ENCODE measurements at places on chromosomes 4 and X.

- H3K4me1 ChIP-seq = peaks cover 3% of the 10 kb centered on the region
- no peak for ATAC-seq
- no peak overlapping the region for H3K4me3 ChIP-seq
- H3K36me3 ChIP-seq = peaks cover 6% of the 10 kb centered on the region
- H3K27ac ChIP-seq = no peak overlapping the region
- no peaks in the 10 kb centered on the region for H3K27me3 ChIP-seq
Measured at GRCh38 chr4:185669288-185669687, 134.0 kb upstream of the PDLIM3 start.

GRCh38 chr4:48914311-48914710, 7.7 kb upstream of the OCIAD2 start:
- H3K4me1 ChIP-seq = no peaks in the 10 kb centered on the region
- no peak for ATAC-seq
- no peak overlapping the region for H3K4me3 ChIP-seq
- H3K27me3 ChIP-seq = no peaks in the 10 kb centered on the region
- no peaks in the 10 kb centered on the region for H3K36me3 ChIP-seq

GRCh38 chrX:104921584-104922205, 298.8 kb downstream of the TEX13A start:
- no peak overlapping the region for H3K27ac ChIP-seq
- no peaks in the 10 kb centered on the region for H3K27me3 ChIP-seq
- ATAC-seq = peak; percentile 19
- no peak overlapping the region for H3K4me3 ChIP-seq

GRCh38 chr4:65046192-65047133, 623.8 kb downstream of the EPHA5 start:
- ATAC-seq = no peak
- no peak overlapping the region for H3K4me3 ChIP-seq

DNA sequence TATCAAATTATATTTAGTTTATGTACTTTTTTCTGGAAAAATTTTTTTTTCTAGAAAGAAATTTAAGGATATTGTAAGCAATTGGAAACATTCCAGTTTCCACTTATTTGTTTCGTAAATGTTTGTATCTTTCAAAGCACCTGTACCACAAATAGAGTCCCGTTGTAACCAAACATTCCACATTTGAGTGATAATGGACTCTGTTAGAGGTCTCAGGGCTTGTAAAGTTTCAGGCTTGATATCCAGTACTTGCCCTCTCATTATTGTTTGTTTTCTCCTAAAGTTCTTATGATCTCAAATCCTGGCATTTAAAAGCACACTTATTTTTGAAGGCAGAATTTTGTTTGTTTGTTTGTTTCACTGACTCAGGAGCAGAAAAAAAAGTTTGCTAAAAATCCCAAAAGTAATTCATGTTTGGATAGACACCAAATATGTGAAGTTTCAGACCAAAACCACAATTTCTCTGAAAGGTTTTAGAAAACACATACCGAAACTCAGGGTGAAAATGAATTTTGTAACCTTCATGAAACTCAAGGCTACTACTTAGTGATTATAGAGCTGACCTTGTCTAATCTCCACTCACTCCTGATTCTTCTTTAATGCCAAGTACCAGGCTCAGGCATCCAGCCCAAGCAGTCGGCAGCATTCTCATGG, 5.7 kb upstream of the TMEM192 start:
- H3K27me3 ChIP-seq = no peaks in the 10 kb centered on the region
- H3K27ac ChIP-seq = no peak overlapping the region
- H3K36me3 ChIP-seq = no peaks in the 10 kb centered on the region
- H3K4me3 ChIP-seq = no peak overlapping the region

- no peaks in the 10 kb centered on the region for H3K27me3 ChIP-seq
- ATAC-seq = peak; percentile 32
- H3K4me1 ChIP-seq = no peaks in the 10 kb centered on the region
- peak overlapping the region; percentile 88 for H3K27ac ChIP-seq
- H3K4me3 ChIP-seq = peak overlapping the region; percentile 87
Measured at GRCh38 chr4:81472281-81473182, 825 bp upstream of the RASGEF1B start.

DNA sequence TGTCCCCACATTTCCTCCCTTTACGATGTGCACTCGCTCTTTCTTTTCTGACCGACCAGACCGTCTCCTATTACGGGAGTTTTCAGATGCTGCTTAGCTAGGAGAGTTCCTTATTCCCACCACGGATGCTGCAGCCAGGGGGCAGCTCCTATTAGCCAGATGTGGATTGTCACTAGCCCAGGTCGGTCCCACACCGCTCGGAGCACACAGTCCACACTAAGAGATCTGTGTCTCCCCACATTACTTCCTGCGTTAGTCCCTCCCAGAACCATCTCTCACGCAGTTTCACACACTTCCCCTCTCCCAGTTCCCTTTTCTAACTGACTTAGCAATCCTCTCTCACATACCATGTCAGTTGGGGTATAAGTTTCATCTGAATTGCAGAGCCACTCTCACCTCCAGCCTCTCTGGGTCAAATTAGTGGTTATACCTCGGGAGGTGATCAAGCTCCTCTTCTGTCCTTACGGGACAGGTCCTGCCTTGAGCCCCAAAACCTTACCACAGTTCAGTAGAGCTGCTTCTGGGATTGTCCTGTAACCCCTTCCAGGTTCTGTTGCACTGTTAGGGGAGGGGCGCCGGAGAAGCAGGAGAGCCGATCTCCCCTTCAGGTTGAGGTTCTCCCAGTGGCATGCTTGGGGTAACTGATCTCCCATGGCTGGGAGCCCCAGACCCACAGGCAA, 28.2 kb downstream of the SULT1E1 start:
- no peak overlapping the region for H3K27ac ChIP-seq
- no peaks in the 10 kb centered on the region for H3K36me3 ChIP-seq
- ATAC-seq = peak; percentile 51
- no peaks in the 10 kb centered on the region for H3K4me1 ChIP-seq
- H3K4me3 ChIP-seq = no peak overlapping the region

DNA sequence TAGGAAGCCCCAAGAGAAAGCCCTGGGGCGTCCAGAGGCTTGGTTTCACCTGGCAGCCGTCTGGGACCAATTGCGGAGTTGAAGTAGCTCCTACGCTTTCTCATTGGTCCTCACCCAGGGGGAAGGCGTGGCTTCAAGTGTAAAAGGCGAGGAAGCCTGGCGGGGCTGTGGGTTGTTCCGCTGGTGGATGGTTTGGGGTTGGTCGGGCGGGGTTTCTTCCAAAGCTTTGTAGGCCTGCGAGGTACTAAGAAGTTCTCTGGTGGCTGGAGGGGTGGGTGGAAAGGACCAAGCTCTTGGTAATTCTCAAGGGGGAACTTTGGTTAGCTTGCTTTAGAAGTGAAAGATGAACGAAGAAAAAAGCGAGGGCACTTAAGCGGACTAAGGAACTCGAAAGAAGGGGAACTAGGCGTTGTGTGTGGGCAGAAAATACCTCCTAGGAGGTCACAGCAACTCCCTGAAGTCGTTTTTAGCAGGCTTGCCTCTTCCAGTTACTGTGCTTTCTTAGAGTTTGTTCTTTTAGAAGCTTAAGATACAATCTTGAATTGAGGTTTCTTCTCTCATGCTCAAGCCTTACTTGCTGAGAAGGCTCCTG, 36.6 kb downstream of the CCNG2 start:
- H3K4me1 ChIP-seq = no peaks in the 10 kb centered on the region
- no peaks in the 10 kb centered on the region for H3K36me3 ChIP-seq
- no peak overlapping the region for H3K4me3 ChIP-seq
- peak; percentile 58 for ATAC-seq
- no peaks in the 10 kb centered on the region for H3K27me3 ChIP-seq

GRCh38 chr4:159190651-159191050, 87.8 kb downstream of the RAPGEF2 start:
- no peak overlapping the region for H3K4me3 ChIP-seq
- ATAC-seq = no peak
- H3K27ac ChIP-seq = no peak overlapping the region
- H3K4me1 ChIP-seq = no peaks in the 10 kb centered on the region

DNA sequence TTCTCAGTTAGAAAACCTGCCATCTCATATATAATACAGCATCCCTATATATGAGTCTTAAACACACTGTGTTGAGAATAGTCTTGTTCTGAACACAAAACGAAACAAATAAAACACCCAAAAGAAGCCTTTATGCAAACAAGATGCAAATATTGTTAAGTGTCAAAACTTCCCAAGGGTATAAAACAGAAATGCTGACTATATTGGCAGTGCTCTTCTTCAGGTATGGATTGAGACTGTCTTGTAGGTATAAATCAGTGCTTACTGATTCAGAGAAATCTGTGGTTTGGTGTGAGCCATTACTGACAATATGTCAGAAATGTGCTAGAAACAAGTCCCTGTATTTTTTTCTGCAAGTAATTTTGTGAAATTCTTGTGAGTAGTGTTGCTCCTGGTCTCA, 82.8 kb upstream of the CTSO start:
- H3K36me3 ChIP-seq = no peaks in the 10 kb centered on the region
- no peaks in the 10 kb centered on the region for H3K4me1 ChIP-seq
- no peak overlapping the region for H3K27ac ChIP-seq
- no peaks in the 10 kb centered on the region for H3K27me3 ChIP-seq
- no peak overlapping the region for H3K4me3 ChIP-seq

DNA sequence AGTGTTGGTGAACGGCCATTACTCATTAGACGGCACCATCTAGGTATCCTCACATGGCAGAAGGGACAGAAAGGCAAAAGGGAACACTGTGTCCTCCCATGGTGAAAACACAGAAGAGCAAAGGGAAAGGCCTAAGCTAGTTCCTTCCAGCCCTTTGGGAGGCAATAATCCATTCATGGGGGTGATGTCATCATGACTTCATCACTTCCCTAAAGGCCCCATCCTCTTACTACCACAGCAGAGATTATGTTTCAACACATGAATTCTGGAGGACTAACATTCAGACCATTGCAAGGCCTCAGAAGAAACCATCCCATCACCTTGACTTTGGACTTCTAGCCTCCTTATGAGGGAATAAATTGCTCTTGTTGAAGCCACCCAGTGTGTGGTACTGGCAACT, 238.2 kb downstream of the MGST2 start:
- peaks cover 44% of the 10 kb centered on the region for H3K4me1 ChIP-seq
- H3K27me3 ChIP-seq = no peaks in the 10 kb centered on the region
- ATAC-seq = no peak

- H3K27me3 ChIP-seq = no peaks in the 10 kb centered on the region
- H3K36me3 ChIP-seq = no peaks in the 10 kb centered on the region
- no peak overlapping the region for H3K27ac ChIP-seq
- no peak for ATAC-seq
- H3K4me3 ChIP-seq = no peak overlapping the region
- H3K4me1 ChIP-seq = no peaks in the 10 kb centered on the region
Measured at GRCh38 chrX:54248309-54248708, 65.3 kb upstream of the FAM120C start.

- H3K4me3 ChIP-seq = peak overlapping the region; percentile 57
- H3K36me3 ChIP-seq = no peaks in the 10 kb centered on the region
- H3K27me3 ChIP-seq = no peaks in the 10 kb centered on the region
- H3K4me1 ChIP-seq = peaks cover 59% of the 10 kb centered on the region
- H3K27ac ChIP-seq = peak overlapping the region; percentile 97
- peak; percentile 2 for ATAC-seq
Measured at GRCh38 chr4:3074846-3075651, 568 bp downstream of the HTT start.

DNA sequence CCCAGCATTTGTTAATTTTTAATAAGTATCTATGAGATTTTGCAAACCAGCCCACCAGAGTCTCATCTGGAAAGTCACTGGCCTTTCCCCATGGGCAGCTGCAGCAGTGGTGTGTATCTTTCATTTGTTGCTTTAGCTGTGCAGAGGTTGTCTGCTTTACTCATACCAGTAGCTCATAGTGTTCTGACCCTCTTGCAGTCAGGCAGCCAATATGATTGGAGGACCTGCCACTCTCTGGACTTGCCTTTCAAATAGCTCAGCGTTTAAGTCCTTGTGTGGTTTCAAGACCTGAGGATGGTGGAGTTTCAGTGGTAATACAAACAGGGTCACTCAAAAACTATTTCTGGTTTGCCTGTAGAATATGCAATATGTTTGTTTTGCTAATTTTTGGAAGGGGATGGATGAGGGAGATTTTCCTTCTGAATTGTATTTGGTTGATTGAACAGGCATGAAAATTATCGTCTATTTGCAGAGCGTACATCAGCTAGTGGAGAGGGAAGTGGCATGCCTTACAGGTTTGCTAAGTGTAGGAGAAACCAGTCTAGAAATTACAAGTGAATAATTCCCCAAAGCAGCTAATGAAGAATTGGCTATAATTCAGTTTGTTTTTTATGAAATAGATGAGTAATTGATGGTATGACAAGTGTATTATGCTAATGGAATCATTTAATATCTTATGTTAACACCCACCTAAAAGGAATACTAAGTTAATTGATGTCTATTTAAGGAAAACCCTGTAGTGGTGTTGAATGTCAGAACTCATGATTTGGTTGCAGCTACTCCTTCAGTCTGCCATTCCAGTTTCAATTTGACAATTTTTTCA, 8.9 kb downstream of the POLA1 start:
- no peaks in the 10 kb centered on the region for H3K36me3 ChIP-seq
- no peak overlapping the region for H3K4me3 ChIP-seq
- no peak overlapping the region for H3K27ac ChIP-seq

- H3K36me3 ChIP-seq = no peaks in the 10 kb centered on the region
- H3K4me1 ChIP-seq = no peaks in the 10 kb centered on the region
- H3K4me3 ChIP-seq = no peak overlapping the region
- ATAC-seq = peak; percentile 36
- no peak overlapping the region for H3K27ac ChIP-seq
Measured at GRCh38 chr4:168751263-168752225, 254.7 kb downstream of the PALLD start.

- ATAC-seq = no peak
- H3K36me3 ChIP-seq = no peaks in the 10 kb centered on the region
- peak overlapping the region; percentile 99 for H3K27ac ChIP-seq
- no peaks in the 10 kb centered on the region for H3K4me1 ChIP-seq
- no peaks in the 10 kb centered on the region for H3K27me3 ChIP-seq
Measured at GRCh38 chr4:121697564-121697963, 784 bp upstream of the ANXA5 start.

DNA sequence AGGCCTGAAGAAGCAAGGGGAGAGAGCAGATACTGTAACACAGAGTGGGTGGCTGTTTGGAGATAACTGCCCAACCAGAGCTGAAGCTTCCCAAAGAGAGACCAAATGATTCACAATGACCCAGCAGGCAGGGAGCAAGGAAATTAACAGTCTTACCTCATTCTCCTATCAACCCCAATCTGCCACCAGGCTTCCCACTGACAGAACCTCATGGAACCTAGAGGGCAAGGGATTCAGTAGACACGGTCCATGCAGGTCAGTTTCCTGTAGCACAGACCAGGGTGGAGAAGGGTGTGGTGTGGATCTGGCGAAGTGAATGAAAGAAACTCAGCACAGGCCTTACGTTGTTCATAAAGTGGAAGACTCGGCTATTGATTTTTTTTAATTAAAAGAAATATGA, 60.7 kb upstream of the ALB start:
- no peaks in the 10 kb centered on the region for H3K36me3 ChIP-seq
- H3K4me1 ChIP-seq = no peaks in the 10 kb centered on the region
- no peak for ATAC-seq
- no peak overlapping the region for H3K27ac ChIP-seq
- H3K27me3 ChIP-seq = no peaks in the 10 kb centered on the region

- no peak overlapping the region for H3K4me3 ChIP-seq
- no peak overlapping the region for H3K27ac ChIP-seq
- peaks cover 7% of the 10 kb centered on the region for H3K36me3 ChIP-seq
- H3K27me3 ChIP-seq = no peaks in the 10 kb centered on the region
Measured at GRCh38 chrX:17689971-17690409, 47.3 kb upstream of the SCML1 start.

All from gastroesophageal sphincter (tissue), 4 donors.